GM19239 (cell line): ENCODE measurements at places on chromosomes 12 and 14.

GRCh38 chr12:117985182-117985581 lies 16.4 kb upstream of the KSR2 start:
- DNase-seq, result no peak

- no peak for DNase-seq
Observed at GRCh38 chr12:131737150-131737827, 26.4 kb downstream of the SFSWAP start.

GRCh38 chr12:88579601-88580050 lies 645 bp downstream of the KITLG start:
- no peak for DNase-seq

- no peak for DNase-seq
Observed at GRCh38 chr12:3669594-3669993, 83.3 kb downstream of the CRACR2A start.

DNA sequence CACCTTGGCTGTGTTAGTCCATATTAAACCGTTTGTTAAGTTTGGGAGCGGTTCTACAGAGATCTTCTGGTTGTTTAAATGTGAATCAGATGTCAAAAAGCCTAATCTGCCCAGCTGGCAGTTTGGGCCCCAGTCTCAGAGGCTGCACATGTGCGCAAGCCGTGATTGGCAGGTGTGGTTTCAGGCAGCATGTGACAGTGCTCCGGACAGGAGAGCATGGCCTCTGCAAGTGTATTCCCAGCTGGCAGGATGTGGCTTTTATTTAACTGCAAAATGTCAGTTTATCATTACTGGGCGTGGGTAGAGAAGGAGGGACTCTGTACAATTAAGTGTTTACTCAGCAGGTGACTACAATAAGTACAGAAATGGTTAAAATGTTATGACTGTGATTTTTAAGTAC lies 77.5 kb downstream of the PELI2 start:
- DNase-seq, result peak; percentile 40

DNA sequence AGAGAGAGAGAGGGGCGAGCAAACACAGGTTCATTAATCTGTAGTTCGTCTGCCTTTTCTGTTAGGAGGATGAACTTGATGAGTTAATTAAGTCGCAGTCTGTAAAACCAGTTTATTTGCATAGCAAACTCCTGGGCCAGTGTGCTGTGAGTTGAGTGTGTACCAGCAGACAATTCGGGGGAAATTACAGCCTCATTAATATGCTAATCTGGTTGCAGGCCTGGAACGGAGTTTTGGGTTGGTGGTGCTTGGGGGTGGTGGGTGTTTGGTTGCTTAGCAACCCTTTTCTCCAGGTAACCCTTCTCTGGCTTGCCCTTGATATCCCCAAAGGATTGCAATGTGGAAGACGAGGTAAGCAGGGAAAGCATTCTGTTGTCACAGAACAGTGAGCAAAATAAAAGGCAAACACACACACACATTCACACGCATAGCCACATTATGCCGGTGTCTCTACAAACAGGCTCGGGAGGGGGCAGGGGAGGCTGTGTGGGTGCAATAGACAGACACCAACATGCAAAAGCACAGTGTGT lies 29.2 kb upstream of the LHX5 start:
- DNase-seq, result no peak

DNA sequence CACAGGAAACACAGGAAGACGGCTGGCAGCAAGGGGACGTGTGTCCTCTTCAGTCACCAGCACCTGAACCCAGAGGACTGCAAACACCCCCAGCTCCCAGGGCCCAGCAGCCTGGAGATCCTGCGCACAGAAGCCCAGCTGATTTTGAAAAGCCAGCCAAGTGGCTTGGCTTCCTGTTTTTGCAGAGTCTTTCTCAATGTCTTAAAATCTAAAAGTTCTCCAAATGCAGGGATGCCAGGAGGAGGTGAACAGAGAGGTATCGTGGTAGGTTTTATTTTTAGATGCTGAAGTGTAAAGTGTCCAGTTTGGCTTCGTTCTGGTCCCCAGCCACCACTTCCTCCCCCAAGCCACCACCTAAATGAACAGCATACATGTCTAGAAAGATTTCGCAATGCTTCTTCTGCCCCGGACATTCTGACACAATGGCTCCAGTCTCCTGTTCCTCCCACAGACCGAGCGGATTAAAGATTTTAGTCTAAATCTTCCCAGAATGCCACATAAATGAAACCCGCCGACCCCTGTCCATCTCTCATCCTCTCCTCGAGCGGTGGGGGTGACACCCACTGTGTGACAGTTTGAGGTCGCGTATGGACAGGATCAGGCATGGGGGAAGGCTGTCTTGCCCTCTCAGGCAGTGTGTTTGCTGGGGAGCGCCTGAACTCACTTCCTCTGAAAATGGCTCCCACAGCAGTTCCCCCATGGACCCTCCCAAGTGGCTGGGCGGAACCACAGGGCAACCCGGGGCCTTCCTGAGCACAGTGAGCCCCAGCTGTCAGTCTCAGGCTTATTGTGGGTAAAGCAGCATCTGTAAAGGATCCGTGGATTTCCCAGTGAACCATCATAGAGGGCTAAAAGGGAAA lies 41.6 kb downstream of the ITPK1 start:
- DNase-seq, result peak; percentile 30

DNA sequence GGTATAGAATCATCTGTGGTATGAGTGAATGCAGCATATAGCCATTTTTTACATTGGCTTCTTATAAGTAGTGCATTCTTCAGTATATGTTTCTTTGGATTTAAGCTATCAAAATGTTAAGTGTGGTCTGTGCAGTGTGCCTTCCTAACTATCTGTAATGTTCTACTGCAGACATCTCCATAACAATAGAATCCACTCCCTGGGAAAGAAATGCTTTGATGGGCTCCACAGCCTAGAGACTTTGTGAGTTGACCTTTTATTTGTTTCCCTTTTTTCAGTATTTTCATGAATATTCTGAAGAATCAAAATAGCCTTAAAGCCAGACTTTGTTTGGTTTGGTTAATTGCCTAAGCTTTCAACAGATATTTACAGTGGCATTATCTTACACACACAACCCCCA lies 107.2 kb downstream of the ZFC3H1 start:
- no peak for DNase-seq

GRCh38 chr12:72191761-72192160 lies 80.4 kb upstream of the TRHDE start:
- no peak for DNase-seq

DNA sequence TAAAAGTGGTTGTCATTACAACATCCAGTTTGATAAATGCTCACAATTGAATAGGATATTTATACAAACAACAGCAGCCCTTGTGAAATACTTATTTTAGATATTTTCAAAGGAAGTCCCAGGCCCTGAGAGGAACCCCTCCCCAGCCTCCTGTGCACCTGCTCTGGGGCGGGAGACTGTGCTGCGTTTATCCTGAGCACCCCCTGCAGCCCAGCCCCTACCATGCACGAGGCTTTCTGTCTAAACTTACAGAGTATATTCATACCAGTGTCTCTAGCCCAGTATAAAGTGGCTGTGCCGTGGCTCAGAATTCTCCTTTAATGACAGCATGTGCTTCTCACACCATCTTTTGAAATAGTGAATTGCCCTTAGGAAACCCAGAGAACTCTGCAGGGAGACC lies 1084.3 kb downstream of the TMEM121 start:
- DNase-seq, result no peak

GRCh38 chr12:104858611-104859543 lies 99.2 kb downstream of the SLC41A2 start:
- no peak for DNase-seq

DNA sequence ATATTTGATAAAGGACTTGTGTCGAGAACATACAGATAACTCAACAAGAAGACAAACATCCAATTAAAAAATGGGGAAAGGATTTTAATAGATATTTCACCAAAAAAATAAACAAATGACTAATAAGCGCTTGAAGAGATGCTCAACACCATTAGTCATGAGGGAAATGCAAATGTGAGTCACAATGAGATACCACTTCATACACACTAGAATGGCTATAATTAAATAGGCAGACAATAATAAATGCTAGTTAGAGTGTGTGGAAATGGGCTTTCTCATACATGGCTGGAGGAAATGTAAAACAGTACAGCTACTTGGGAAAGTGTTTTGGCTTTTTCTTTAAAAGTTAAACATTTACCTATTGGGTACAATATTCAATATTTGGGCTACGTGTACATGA lies 34.8 kb downstream of the DLK1 start:
- DNase-seq, result no peak

- DNase-seq, result no peak
Observed at GRCh38 chr12:54012631-54013409, 4.0 kb downstream of the HOXC8 start.

DNA sequence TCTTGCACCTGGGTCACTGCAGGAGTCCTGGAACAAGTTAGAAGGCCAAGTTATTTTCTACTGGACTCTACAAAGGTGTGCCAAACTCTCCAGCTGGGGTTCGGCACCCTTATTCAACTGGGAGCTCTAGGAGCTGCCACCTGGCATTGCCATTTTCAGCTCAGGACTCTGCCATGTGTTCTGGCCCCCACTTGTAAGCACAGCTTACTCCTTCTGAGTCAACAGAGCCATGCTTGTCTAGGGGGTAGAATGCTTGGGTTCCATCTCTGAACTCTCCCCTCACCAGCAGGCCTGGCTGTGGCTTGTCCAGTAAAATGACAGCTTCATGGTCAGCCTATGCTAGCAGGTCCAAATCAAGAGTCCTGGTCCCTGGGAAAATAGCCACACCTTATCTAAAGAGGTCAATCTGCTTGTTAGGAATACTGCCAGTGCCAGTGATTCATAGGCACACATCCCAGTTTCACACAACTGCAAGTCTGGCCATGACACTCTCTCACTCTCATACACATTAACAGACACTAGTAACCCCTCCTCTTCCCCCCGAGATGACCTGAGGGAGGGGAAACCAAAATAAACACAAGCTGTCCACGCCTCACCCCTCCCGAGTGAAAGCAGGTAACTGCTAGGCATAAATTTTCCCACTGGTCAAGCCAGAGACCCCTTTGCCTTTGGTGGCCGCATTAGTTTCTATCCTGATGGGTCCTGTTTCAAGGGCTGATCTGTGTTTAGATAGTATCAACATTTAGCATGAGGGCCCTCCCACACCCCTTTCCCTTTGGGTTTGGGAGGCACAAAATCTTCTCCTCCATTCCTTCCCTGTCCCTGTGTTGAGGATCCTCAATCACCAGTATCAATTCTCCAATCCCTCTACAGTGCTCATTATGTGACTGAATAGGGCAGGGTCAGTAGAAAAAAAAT lies 182.3 kb upstream of the GZMB start:
- DNase-seq, result no peak

DNA sequence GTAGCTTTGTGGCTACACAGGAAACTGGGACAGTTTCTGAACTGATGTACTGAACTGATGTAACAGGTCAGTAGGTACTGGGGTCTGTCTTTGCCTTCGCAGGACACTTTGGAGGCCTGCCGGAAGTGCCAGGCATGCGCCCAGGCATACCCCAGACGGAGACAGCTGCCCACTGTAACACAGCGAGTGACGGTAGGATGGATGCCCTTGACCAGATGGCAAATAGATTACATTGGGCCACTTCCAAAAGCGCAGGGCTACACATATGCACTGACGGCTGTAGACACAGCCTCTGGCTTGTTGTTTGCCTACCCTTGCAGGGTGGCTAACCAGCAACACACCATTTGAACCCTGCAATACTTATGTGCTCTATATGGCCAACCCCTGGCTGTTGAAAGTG lies 94.1 kb upstream of the TMPO start:
- no peak for DNase-seq

- DNase-seq, result no peak
Observed at GRCh38 chr12:67920413-67920812, 68.8 kb upstream of the IFNG-AS1 start.

DNA sequence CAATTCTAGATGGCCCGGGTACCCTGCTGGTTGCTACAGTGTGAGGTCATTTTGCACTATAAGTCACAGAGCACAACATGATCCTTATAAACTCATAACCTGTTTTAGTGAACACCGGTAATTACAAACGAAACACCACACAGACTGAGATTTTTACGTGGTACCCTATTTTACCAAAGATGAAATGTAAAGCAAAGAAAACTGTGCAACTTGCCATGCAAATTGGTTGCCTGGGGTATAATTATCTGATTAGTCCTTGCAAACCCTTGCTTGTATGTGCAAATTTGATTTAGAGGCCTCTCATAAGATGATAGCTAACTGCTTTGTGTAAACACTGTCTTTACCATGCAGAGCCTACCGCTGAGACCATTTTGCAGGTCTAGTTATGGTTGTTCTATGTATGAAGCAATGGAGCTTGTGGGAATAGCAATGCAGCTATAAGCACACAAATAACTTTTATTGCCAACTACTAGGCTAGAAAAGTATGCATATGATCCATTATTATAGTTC lies 372.1 kb upstream of the FAR2 start:
- DNase-seq, result no peak

DNA sequence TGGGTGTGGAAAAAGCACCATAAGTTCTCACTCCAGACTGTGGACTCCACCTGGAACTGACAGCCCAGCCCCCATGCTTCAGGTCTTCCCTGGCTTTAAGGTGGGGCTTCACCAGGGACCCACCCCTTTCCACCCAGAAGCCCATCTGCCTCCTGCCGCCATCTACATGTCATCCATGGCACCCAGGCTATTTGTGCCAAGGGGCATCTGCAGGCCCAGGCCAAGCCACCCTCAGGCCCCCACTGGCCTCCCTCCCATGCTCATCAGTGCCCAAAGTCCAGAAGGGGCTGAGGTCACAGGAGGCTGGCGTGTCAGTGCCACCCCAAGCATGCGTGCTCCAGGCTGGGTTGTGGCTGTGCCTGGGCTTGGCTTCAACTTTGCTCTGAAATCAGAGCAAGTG lies 212.2 kb upstream of the DIO3 start:
- DNase-seq, result no peak

DNA sequence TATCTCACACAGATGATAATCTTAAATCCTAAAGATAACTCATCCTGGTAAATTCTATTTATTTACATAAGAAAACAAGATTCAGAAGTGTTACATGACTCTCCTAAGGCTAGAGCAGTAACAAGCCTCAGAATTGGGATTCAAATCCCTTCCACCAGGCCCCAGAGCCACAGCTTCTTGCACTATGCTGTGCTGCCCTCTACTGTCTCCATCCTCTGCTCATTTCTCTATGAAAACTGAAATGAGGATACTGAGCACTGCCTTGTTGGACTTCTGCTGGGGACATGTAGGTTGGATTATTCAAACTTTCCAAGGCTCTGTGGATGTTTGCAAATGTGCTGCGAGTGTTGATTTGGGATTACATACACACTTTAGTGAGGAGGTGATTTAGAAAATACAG lies 23.5 kb upstream of the C12orf50 start:
- DNase-seq, result no peak
